ENCODE measurements at places on chromosomes 5 and 9.
A peak's percentile ranks its signal among the peaks of the same experiment; 100 is the strongest.

GRCh38 chr9:83019246-83019645 lies 43.7 kb downstream of the RASEF start:
- DNase-seq, result no peak

DNA sequence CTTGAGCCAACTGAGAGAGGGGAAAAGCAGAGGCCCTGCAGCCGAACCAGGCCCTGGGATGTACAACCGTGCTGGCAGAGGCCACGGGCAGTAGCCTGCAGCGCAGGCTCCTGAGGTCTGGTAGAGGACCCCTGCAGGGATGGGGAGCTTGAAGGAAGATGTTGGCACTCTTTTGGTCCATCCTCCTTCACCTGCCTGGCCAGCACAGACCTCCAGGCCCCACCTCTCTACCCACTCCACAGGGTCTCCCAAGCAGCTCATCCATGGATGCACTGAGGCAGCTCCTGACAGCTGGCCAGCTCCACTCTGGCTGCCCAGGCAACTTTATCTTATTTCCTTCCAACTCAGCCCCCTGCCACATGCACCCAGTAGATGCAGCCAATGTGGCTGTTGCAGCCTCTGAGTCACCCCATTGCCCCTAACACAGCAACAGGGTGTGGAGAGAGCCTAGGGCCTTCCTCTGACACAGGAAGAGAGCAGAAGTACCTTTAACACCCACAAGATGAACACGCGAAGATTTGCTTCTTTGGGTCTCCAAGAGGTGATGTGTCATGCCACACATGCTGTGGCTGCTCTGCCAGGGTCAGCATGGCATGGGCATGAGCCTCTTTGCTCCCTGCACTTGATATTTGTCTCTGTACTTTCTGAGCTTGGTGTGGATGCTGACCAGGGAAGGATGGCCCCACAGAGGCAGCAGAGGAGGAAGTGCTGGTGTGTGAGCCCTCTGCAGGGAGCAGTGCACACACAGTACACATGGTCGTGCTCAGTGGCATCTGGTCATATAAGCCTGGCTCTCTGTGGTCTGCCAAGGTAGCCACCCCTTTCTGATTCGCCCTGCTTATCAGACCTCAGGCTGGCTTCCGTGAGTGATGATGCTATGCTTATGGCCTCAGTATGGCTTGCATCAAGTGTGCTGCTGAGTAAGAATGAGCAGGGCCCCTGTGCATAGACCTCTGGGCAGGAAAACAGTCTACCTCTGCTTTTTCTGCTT lies 117.2 kb downstream of the NRG2 start:
- DNase-seq, result no peak

DNA sequence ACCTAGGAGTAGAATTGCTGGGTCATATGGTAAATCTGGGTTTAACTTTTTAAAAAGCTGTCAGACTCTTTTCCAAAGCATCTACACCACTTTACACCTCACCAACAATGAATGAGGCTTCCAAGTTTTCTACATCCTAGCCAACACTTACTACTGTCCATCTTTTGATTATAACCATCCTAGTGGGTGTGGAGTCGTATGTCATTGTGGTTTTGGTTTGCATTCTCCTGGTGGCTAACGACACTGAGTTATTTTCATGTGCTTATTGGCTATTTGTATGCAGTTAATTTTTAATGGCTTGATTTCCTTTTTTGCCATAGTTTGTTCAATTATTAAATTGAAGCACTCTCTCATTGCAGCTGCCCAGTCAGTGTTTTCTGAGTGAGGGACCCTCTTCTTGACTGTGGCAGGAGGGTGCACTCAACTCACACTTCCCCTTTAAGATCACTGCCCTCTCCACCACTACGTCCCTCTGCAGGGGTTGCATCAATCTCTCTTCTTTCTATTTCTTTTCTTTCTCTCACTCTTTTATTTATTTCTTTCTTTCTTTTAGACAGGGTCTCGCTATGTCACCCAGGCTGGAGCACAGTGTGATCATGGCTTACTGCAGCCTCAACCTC lies 182.3 kb downstream of the C9orf152 start:
- no peak for DNase-seq

- no peak for DNase-seq
Measured at GRCh38 chr5:149995385-149996204, 4.9 kb downstream of the TIGD6 start.

GRCh38 chr5:13740471-13740870 lies 204.0 kb downstream of the DNAH5 start:
- DNase-seq, result no peak

DNA sequence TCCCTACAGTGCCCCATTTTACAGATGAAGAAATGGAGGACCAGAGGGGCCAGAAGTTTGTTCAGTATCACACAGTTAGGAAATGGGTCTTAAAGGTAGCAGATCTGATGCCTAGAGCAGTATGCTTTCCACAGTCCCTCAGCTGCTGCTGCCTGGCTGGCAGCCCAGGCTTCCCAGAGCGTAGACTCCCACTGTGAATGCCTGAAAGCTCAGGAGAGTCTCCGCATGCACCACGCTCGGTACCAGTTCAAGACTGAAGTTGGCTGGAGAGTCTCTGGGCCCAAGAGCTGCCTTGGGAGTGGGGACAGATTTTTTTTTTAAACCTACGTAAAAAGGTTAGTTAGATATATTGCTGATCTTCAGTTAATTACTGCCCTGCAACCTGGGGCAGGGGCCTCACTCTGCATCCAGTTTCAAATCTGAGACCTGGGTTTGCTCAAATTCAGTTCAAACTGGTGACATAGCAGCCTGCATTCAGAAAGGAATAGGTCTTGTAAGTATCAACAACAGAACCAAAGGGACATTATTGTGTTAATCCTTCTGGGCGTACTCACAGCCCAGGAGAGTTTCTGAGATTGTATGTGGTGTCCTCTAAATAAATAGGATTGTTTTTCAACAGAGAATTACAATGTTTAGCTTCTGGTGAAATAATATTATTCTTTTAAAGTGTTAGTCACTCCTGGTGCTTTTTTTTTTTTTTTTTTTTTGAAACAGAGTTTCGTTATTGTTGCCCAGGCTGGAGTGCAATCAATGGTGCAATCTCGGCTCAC lies 8.3 kb downstream of the NANS start:
- DNase-seq, result no peak

DNA sequence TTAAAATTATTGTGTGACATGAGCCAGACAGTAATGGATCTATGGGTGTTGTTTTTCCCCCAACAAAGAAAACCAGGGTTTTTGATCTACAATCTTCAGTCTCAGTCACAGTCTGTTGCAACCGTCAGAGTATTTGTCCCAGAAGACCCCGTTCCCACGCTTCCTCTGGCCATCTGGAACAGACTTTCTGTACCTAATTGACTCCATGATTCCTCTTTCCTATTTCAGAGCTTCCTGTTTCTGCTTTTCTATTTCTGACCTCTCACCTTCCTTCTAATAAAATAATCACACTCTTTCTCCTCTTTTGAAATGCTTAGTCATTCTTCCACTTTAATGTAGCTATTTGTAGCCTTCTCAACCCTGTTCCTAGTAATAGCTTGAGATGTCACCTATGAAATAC lies 1044.8 kb downstream of the DTWD2 start:
- no peak for DNase-seq

GRCh38 chr5:6159832-6160430 lies 218.4 kb downstream of the MED10 start:
- DNase-seq, result no peak

- DNase-seq, result no peak
Measured at GRCh38 chr5:53364061-53364460, 116.4 kb upstream of the FST start.

- DNase-seq, result peak; percentile 76
Measured at GRCh38 chr5:171207256-171207847, 101.7 kb upstream of the TLX3 start.

DNA sequence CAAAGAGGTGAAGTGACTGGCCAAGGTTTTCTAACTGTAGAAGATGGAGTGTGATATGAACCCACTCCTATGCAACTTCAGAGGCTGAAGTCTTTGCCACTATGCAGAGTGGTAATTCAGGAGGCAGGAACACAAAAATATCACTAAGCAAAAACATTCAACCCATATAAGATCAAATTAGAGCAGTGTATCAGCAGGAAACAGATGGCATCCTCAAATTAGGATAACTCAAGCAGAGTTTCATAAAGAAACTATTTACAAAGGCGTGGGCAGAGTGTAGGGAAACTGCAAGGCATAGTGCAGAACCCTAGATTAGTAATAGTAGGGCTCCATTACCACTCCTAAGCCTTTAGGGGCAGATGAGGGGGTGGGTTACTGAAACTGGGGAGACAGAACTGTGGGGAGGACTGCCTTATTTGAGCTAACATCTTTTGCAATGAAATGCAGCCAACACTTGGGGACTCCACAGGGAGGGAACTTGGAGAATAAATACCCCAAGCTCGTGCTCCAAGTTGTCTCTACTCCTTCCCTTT lies 72.2 kb downstream of the PTTG1 start:
- DNase-seq, result no peak

DNA sequence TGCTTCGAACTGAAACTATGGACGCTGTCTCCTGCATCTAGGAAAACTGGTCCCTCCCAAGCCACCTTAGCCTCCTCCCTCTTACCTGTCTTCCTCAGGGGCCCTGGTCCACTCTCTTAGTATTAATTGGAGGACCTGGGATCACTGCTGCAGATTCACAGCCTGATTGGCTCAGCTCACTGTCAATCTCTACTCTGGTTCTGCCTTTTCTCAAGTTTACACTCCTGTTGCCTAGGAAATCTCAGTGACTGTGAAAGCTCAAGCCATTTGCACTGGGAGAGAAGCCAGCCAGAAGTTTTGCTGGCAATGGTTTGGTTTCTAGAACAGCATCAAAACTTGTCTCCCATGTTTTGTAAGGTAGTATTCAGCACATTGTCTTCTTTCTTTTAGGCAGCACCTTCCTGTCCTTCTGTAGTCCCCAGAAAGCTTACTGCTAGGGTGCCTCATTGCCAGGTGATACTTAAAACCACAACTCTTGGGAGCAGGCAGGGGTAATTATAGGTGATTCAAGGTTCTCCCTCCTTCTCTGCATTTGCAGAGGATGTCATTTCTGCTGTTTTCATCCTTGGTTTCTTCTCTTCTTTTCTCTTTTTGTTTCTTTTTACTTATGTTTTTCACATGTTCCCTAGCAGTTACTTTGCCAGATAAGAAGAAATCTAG lies at the start of gene CAPSL:
Gene CAPSL (minus strand): TSS at position 55 of the 660 bp plus-strand sequence. CDS start 17,502 bp downstream, outside the sequence.
- DNase-seq, result peak; percentile 62

- DNase-seq, result no peak
Measured at GRCh38 chr9:81132318-81132717, 557.0 kb downstream of the TLE1 start.

- peak; percentile 95 for DNase-seq
Measured at GRCh38 chr5:177086654-177087397, at the start of gene FGFR4. TSS of gene FGFR4 (plus strand) at chr5:177086915. CDS start at chr5:177089603, 2,688 bp downstream.

- no peak for DNase-seq
Measured at GRCh38 chr9:114090798-114091197, 8.3 kb downstream of the KIF12 start.

DNA sequence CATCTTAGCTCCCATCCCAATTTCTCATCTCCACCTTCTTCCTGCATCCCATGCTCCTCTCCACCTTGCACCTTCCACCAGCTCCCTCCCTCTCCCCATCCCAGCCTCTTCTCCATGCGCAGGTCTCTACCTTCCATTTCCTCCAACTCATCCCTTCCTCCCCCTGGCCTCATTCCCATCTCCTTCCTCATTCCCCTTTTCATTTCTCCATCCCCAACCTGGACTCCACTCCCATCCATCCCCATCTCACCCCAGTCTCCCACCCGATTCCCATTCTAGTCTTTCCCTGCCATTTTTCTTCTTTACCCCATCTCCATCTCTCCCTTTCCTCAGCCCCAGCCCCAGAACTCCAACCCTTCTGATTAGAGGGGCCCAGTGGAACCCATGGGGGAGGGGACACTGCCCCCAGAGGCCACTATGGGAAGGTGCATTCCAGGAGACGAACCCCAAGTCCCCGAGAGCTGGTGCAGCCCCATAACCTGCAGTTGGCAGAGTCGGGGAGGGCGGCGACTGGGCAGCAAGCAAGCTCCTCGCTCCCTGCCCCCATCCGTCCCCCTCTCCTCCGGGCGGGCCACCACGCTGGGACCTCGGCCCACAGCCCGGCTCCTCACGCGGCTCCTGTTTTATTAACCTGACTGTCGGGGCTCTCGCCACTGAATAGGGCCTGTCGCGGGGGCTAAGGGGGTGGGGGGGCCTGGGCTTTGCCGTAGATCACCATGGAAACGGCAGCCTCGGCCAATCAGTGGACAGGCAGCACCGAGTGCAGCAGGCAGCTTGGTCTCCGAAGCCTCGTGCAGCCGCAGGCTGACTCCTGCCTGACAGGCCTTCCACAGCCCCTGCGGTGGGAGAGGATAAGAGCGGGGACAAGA lies 66.7 kb downstream of the PCDH1 start:
- DNase-seq, result peak; percentile 89

DNA sequence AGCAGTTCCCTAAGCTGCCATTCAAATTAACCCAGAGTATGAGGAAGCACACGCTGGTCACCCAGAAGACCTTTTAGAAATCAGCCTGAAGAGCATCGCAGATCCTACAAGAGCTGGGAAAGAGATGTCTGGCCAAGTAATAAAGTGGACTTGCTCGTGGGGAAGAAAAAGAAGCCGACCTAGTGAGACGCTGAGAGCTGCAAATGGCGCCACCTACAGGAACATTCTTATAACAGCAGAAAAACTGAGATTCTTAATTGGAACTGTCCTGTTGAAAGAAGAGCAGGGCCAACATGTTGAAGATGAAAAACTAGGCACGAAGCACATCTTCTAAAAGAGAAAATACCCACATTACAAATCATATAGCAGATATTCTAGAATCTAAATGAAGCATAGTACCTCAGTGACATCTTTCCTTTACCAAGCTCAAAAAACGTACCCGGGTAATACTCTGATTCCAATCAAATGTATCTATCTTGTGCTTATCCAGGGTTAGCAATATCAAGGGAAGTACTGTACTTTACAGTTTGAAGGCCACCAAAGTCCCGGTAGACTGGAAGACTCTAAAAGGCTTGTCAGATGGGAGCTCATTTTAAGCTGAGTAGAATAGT lies 3.9 kb upstream of the GNAQ start:
- peak; percentile 85 for DNase-seq

GRCh38 chr5:107806705-107807104 lies 136.0 kb upstream of the EFNA5 start:
- DNase-seq, result no peak

GRCh38 chr9:114616684-114617520 lies 5.8 kb downstream of the TMEM268 start:
- DNase-seq, result peak; percentile 87

DNA sequence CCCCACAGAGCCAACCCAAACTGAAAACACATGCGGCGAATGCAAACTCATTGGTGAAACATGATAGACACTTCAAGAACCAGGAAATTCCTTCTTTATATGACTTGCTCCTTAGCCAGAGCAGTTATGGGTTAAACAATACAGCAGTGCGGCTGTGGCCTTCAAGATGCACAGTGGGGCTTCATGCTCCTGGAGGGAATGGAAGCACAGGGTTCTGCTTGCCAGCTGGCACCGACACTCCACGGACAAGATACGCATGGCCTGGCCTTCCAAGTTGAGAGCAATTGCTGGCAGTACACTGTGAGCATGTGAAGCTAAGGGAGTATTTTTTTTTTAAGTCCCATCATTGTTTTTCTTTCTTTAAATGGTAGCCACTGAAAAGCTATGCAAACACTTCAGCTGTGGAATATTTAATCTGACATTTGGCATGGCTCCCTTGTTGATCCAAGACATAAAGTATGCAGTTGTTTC lies 451.6 kb upstream of the CD180 start:
- no peak for DNase-seq

- no peak for DNase-seq
Measured at GRCh38 chr9:6230037-6230780, 14.6 kb downstream of the IL33 start.

Measured in Karpas-422 (cell line).